ENCODE measurements at places on chromosomes 11 and 22. TPM values are rescaled to one million over a fixed set of nuclear protein-coding genes. Genes with fewer than 3 reads are reported as not detected.

DNA sequence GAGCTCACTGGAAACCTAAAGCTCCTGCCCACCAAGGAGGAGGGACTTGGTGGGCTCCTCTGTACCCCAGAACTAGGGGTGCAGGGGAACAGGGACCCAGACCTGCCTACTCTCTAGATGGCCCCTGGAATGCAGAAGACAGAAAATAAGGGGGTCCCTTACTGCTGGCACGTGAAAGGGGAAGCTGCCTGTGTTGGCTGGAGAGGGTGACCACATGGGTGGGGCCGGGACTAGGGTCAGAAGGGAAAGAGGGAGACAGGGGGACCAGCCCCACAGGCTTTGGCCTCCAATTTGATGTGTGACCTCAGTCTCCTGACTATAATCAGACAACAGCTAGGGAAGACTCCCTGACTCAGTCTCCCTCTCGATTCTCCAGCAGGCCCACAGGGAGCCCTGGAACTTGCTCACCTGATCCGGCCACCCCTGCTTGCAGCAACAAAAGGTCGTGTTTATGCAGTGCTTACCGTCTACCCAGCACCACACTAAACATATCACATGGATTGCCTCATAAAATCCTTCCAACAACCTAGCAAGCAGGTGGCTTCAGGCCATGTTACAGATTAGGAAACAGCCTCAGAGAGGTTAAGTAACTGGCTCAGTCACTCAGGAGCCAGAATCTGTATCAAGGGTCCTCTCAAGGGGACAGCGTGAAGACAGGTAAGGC is 10.2 kb downstream of the ARAP1 start:
- DNase-seq: no peak

GRCh38 chr22:42444077-42444904 is 12.1 kb upstream of the NFAM1 start:
- DNase-seq: peak; percentile 90

- no peak for DNase-seq
These were observed 1.8 kb downstream of the OR10AG1 start for GRCh38 chr11:55967914-55968313.

DNA sequence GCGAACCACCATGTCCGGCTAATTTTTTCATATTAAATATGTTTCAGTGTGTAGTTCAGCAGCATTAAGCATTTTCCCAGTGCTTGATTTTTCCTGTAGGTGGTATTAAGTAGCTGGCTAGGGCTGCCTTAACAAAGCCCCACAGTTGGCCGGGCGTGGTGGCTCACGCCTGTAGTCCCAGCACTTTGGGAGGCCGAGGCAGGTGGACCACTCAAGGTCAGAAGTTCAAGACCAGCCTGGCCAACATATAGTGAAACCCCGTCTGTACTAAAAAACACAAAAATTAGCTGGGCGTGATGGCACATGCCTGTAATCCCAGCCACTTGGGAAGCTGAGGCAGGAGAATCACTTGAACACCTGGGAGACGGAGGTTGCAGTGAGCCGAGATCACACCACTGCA is 33.5 kb upstream of the TOLLIP start:
- no peak for DNase-seq

- DNase-seq: no peak
These were observed 24.4 kb downstream of the SGSM1 start for GRCh38 chr22:24830205-24830979.

GRCh38 chr11:16963316-16963876 is 50.8 kb downstream of the PLEKHA7 start:
- no peak for DNase-seq

DNA sequence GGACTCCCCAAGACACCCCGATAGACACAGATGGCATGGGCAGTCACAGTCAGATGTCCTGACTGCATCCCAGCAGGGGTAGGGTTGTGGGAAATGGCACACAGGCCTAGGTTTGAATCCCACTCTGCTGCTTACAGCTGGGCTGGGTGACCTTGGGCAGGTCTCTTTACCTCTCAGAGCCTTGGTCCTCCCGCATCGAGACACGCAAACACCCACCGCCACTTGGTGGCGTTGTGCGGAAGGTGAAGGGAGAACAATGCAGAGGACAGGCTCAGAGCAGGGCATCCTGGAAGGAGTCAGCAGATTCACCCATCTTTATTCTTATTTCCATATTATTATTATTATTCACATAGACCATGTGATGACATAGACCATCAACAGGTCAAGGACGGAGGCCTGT is 140.5 kb downstream of the MIAT start:
- DNase-seq: peak; percentile 22

GRCh38 chr11:8341996-8342395 is 78.3 kb upstream of the LMO1 start:
- no peak for DNase-seq

DNA sequence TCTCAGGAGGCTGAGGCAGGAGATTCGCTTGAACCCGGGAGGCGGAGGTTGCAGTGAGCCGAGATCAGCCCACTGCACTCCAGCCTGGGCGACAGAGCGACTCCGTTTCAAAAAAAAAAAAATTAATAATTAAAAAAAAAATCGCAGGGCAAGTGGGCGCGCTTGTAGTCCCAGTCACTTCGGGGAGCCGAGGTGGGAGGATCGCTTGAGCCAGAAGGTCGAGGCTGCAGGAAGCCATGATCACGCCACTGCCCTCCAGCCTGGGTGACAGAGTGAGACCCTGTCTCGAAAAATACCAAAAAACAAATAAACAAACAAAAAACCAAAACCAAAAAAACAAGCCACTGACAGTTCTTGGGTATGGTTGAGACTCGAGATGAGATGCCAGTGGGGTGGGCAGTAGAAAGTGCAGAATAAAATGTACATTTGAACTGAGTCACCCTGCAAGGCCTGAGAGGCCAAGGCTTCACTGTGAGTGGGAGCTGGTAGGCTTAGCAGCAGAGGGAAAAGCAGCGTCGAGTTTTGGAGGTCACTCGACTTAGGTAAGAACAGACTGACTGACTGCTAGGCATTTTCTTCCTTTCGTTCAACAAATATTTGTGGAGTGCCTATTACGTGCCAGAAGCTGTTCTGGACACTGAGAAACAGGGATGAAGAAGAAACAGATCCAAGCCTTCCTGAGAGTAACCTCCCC is 635 bp upstream of the LDHA start:
- no peak for DNase-seq

- DNase-seq: no peak
These were observed 49.1 kb upstream of the SEPTIN5 start for GRCh38 chr22:19664951-19665783.

GRCh38 chr11:134512061-134512460 is 100.0 kb upstream of the B3GAT1 start:
- DNase-seq: no peak

- DNase-seq: no peak
These were observed 41.0 kb upstream of the MS4A8 start for GRCh38 chr11:60658409-60658808.

- DNase-seq: no peak
These were observed 282.7 kb upstream of the CCDC179 start for GRCh38 chr11:23143022-23143421.

- DNase-seq: peak; percentile 60
These were observed 6.2 kb upstream of the UBE4A start for GRCh38 chr11:118353084-118353710.

DNA sequence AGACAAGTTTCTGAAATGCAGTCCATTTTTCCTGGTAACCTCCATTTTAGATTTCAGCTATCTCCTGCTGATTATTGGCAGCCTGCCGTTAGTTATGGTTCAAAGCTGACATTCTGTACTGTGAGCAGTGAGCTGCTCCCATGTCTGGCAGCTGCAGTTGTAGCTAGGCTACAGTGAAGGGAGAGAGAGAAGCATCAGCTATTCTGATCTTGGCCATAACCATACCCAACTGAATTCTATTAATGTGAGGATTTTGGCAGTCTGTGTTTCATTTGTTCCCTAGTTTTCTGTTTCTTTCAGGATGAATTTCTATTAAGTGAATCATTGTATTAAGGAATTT is 33.4 kb downstream of the SIK2 start:
- no peak for DNase-seq

DNA sequence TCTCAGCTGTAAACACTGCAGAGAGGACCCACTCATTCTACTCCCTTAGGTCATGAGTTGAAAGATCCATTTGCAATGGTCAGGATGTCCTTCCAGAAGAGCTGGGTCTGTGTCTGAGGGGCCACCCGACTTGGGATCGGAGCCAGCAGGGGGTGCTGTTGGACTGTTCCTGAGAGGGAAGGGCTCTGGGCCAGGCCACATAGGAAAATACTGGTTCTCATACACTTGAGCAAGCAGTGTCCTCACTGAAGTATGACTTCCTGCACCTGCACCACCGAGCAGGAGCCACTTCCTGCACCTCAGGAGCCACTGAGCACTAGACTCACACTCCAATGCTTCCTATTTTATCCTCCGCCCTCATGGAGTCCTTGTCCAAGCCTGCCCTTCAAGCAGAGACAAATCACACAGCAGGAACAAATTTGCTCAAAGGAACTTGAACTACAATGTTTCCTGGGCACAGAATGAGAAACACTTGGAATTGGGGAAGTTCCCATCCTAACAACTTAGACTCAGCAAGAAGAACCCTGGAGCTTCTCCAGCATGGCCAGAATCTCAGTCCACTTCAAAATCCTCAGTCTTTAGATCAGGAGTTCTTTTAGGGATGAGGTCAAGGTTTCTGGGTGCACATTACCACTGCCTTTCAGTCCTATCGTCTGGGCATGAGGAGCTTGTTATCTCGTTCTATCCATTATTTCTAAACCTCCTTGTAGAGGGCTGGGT is 36.6 kb upstream of the VPREB1 start:
- peak; percentile 98 for DNase-seq

DNA sequence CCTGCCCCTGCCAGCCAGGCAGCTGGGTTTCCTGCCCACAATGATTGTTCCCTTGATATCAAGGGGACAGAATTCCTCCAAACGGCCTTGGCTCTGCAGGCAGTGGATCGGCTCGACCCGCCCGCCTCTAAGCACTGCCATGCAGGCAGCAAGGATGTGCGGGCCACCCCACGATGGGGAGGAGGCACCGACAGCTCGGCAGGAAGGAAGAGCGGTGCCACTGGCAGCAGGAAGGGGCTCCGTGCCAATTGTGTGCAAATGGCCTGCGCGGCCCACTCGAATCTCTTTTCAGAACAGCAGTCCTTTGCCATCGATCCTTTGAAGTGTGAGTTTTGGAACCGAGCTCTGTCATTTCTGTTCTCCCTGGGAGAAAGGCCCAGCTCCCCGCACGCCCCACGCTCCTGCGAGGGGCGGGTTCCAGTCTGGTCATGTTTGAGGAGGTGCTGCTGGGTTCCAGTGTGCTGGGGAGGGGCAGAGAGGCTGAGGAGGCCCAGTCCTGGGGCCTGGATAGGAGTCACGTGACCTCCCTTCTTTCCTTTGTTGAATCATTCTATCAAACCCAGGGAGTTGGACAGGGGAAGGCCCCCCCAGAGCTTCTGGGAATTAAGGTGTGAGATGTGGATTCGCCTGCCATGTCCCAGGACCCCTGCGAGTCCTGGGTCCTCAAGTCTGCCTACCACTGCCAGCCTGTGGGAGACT is 406.0 kb downstream of the CTTN start:
- no peak for DNase-seq

GRCh38 chr11:69634590-69634989 is 6.4 kb upstream of the CCND1 start:
- DNase-seq: no peak

DNA sequence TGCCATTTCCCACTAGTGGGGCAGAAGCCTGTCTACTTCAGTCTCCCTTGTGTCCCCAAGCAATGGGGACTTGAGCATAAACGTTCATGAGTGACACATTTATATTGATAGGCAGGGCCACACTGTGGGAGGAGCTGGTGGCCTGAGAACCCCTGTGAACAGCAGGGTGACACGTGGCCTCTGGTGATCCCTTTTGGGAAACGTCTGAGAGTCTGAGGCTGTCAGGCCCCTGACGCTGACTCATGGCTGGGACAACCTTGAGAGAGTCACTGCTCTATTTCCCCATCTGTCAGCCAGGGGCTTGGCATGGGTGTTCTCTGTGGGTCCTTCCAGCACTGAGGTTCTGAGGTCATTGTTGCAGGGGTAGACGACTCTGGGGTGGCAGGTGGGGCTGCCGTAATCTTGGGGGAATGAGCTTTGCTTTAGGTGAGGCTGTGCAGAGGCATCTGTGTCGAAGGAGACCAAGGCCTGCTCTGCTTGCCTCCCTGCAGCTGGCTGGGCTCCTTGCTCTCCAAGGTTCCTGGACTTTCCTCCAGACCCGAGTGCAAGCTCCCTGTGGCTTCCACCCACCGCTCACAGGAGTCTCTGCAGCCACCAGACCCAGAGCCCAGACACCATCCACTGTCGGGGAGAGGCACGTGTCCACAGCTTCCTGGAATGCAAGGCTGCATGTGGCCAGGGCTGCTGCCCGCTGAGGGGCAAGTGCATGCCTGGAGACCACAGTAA is 54.7 kb downstream of the SMIM38 start:
- no peak for DNase-seq

GRCh38 chr11:83456075-83456474 is 169.9 kb upstream of the CCDC90B start:
- no peak for DNase-seq

GRCh38 chr11:11821899-11822298 is 19.9 kb upstream of the USP47 start:
- no peak for DNase-seq

GRCh38 chr22:40634119-40634903 is 2.2 kb downstream of the MRTFA start:
- no peak for DNase-seq

DNA sequence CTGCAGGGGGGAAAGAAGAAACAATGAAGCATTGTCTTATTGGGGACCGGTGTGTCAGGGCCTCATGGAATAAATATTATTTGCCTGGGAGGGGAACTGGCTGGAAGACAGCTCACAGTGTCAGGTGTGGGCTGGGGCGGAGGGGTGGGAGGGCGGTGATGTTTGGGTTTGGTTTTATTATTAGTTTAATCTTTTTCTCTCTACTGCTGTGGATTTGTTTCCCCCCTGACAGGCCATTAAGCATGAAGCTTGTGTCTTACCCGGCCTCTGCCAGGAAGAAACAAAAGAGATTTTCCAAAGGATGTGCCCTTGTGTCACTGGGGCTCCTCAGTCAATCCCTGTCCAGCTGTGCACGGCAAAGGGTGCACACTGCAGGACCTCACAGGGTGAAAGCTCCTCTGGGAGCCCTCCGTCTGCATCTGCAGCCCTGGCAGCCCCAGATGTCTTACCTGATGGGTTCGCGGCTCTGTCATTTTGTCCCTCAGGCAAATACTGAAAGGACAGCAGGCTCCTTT is 203.1 kb upstream of the TMEM45B start:
- no peak for DNase-seq

- DNase-seq: peak; percentile 81
These were observed 1.6 kb downstream of the GSTP1 start for GRCh38 chr11:67584881-67585873.

DNA sequence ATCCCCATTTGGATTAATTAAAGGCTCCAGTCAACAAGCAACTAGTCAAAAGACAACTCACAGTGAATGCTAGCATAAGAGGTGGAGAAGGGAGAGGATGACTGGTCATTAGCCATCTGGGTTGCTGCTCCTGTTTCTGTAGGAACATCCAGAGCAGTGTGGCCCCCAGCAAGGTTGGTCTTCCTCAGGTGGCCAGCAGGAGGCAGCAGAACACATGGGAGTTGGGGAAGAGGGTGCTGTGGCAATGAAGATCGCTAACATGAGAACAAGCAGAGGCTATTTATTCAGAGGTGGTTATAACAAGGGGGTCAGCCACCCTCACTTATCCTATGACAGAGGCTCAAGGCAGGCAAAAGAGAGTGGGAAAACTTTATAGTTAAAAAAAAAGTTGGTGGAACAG is 21.3 kb downstream of the IZUMO1R start:
- DNase-seq: peak; percentile 37

The ACTN3 gene
- 0.15 TPM for total RNA-seq

The YPEL1 gene
- total RNA-seq: 18.2 TPM

The SCGB1A1 gene
- not detected for total RNA-seq

The CLCF1 gene
- total RNA-seq: not detected

The FGF4 gene
- total RNA-seq: not detected

The SLC15A3 gene
- total RNA-seq: 43.9 TPM

The OR9Q1 gene
- total RNA-seq: not detected

The DGKZ gene
- 163 TPM for total RNA-seq

The GTSE1 gene
- total RNA-seq: 109 TPM

The KRTAP5-8 gene
- total RNA-seq: not detected

The TMEM45B gene
- total RNA-seq: not detected

Measured in OCI-LY7 (cell line).